ENCODE measurements at places on chromosomes 3 and 15.
A peak's percentile ranks its signal among the peaks of the same experiment; 100 is the strongest.

- DNase-seq = peak; percentile 95
Observed at GRCh38 chr3:45592830-45593707, 1.5 kb upstream of the LIMD1 start.

DNA sequence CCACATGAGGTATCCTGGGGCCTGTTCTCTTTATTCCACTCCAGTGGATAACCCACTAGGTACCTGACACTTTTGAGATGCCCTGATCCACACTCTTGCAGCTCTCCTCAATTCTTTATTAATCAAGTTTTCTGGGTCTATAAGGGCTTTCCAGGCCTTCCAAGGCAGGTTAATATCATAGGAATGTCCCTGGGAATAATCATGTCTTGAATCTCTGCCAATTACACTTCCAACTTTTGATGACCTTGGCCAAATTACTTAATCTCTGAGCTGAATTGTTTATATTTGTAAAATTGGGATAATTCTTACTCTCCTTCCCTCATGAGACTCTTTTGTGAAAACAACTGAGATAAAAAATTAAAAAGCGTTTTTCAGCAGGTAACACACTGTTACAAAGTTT, 881.7 kb downstream of the MCTP2 start:
- no peak for DNase-seq

- no peak for DNase-seq
Observed at GRCh38 chr15:39488516-39488915, 92.4 kb upstream of the THBS1 start.

DNA sequence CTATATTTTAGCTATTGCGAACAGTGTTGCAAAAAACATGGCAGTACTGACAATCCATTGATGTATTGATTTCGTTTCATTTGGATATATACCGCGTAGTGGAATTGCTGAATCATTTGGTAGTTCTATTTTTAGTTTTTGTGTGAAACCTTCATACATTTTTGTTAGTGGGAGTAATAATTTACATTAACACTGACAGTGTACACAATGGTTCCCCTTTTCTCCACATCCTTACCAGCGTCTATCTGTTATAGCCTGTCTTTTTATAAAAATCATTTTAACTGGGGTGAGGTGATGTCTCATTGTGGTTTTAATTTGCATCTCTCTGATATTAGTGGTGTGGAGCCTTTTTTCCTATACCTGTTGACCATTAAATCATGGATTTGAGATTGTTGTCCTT, 392.4 kb upstream of the ALCAM start:
- no peak for DNase-seq

GRCh38 chr15:98794211-98794610, 145.9 kb downstream of the IGF1R start:
- DNase-seq = no peak

DNA sequence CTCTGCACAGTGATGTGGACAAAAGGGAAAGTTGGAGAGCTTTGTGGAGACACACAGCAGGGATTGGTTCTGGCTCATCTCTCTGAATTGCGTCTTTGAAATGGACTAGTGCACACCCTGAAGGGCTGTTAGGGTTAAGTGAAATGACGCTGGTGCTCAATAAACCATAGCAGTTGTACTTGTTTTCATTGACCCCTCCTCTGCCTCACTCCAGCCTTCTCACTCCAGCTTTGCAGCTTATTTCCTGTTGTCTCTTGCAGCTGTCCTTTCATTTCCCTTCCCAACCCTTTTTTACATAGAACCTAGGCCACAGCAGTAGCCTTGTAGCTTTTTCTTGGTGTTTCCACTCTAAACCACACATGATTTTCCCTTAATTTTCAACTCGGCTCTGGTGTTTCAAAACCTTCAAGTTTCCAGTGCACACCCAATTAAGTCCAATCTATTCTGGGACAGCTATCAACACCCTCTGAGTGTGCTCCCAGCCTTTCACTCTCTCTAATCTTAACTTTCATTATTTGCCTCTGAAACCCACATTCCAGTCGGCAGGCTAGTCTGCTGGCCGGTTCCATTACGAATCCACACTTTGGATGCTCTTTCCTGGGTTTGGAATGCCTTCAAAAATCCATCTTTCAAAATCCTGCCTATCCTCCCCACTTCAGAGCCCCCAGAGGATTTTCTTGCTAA, 6.4 kb downstream of the C3orf52 start:
- no peak for DNase-seq

DNA sequence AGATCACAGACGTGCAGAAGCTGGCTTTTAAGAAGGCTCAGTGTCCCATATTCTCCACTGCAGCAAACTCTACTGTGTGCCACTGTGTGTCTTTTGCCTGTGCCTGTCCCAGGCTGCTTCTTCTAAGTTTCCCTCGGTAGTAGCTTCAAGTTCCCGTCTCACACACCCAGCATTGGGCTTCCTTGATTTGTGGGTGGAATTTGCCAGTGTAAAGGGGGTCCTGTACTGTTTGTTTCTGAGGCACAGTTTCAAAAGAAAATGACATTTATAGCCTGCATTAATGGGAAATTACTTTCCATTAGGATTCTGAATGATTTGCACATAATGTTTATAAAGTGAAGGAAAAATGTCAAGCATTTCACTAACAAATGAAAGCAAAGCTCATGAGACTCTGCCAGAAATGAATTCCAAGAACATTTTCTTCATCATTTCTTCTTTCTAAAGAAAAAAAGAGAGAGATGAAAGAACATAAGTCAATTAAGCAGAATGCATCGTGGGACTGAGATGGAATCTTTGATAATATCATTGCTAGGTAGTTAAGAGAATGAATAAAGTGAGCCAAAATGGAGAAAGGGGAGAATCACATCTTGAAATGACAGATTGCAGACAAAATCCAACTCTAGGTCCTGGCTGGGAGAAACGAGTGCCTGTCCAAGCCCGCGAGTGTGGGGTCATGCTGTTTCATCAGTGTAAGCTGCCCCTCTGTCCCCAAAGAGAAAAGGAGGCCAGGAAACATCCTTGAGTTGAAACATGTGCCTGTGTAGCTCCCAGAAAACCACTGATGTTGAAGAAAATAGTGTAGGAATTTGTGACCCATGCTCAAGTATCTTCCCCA, 48.6 kb upstream of the ADAMTSL3 start:
- no peak for DNase-seq

- DNase-seq = no peak
Observed at GRCh38 chr15:40498891-40499290, 28.1 kb downstream of the CHST14 start.

- DNase-seq = no peak
Observed at GRCh38 chr3:150243466-150243865, 164.6 kb upstream of the TSC22D2 start.

- DNase-seq = no peak
Observed at GRCh38 chr3:141184430-141184829, 47.2 kb upstream of the PXYLP1 start.

- no peak for DNase-seq
Observed at GRCh38 chr3:111246967-111247760, 175.5 kb downstream of the NECTIN3 start.

DNA sequence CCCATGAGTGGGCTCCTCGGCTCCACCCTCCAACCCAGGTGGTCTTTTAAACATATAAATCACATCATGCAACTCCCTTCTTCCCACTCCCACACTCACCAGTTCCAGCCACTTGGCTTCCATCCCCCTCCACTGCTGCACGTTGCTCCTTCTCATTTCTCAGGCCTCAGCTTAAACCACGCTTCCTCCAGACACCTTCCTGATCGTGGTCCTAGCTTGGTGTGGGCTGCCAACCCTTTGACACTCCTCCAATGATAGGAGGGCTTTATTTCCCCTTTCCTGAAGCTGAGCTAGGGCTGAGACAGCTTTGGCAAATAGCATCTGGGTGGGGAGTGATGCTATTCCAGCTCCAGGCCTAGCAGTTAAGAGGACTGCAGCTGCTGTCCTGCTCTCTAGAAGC, 130.1 kb downstream of the SRGAP3 start:
- DNase-seq = no peak

- DNase-seq = no peak
Observed at GRCh38 chr3:127483902-127484591, 106.5 kb downstream of the TPRA1 start.

GRCh38 chr15:69337138-69337537, 38.4 kb downstream of the PAQR5 start:
- no peak for DNase-seq

GRCh38 chr3:24296441-24297205, 198.0 kb downstream of the THRB start:
- DNase-seq = no peak

- DNase-seq = no peak
Observed at GRCh38 chr15:92668620-92669019, 13.0 kb upstream of the FAM174B start.

- no peak for DNase-seq
Observed at GRCh38 chr3:86794361-86795065, 196.4 kb downstream of the VGLL3 start.

- DNase-seq = no peak
Observed at GRCh38 chr3:171437115-171437756, 23.0 kb downstream of the TNIK start.

DNA sequence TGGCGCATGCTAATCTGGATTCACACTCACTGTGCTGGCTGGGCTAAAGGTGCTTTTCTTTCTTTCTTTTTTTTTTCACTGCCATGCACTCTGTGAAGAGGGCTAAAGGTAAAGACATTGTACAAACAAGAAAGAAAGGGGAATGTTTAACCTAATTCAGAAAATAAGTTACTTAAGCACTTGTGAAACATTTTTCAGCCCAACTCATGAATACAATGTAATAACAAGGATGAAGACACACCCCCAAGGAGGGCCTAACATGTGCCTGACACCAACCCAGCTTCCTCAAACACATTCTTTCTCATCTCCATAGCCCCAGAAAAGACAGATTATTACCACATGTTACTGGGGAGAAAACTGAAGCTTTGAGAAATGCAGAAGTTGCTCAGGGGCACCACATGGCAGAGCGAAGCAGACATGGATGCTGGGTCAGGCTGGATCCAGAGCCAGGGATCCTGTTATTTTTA, 5.7 kb downstream of the STIMATE start:
- DNase-seq = peak; percentile 53

GRCh38 chr3:196789885-196790359, 50.3 kb downstream of the PAK2 start:
- DNase-seq = no peak

DNA sequence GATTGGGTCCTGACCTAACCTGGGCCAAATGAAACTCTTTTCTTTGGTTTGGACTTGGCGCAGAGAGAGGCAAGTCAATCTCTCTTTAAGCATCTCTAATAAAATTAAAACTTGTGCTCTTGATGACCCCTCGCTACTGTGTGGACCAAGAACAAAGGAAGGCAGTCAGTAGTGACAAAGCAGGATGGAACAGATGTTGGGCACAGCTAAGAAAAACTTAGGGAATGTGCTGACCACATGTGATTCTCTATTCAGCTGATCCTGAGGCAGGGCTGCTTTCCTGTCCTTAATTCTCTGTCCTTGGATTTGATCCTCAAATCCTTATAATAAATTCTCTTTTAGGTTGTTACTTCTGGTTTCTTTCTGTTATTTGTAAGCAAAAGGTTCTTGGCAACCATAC, 259.9 kb downstream of the ZIC1 start:
- no peak for DNase-seq

GRCh38 chr3:117454254-117454653, 744.7 kb downstream of the TUSC7 start:
- no peak for DNase-seq

DNA sequence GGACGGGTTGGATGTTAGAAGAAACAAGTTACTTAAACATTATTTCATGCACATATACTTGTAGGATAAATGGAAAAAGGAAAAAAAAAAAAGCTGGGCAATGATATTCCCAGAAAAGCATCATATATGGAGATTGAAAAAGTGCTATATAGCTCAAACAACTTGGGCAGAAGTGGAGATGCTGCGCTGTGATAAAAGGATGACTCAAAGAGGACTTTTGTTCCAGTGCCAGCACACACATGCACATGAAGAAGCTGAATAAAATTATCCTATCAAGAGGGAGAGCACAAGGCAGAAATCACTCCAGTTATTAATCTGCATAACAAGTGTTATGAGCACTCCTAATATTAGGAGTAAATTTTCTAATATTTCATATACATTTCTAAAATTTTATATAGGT, 30.9 kb downstream of the FRMD4B start:
- peak; percentile 65 for DNase-seq

- DNase-seq = no peak
Observed at GRCh38 chr15:70566047-70566835, 197.1 kb downstream of the UACA start.

DNA sequence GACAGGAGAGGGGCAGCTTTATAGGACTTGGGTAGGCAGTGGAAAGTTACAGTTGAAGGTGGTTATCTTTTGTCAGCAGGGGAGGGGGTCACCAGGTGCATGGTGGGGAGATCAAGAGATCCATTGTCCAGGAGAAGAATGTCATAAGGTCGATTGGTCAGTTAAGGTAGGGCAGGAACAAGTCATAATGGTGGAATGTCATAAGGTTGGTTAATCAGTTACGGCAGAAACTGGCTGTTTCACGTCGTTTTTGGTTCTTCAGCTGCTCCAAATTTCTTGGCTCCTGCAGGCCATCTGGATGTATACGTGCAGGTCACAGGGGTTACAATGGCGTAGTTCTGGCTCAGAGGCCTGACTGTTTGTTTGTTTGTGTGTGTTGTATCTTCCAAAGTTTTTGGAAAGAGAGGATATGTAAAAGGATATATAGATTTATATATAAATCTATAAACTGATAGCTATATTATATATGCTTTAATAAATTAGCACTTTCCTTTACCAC, 565.1 kb downstream of the ZNF385D start:
- DNase-seq = no peak

- DNase-seq = peak; percentile 71
Observed at GRCh38 chr3:115623044-115623868, at the start of gene GAP43. Gene GAP43 (plus strand): TSS chr3:115623510. CDS start chr3:115623690, 180 bp downstream.
